Small intestine (tissue), 16 donors: ENCODE measurements at places on chromosomes 4 and X. TPM values are rescaled to one million over a fixed set of nuclear protein-coding genes. Genes with fewer than 3 reads are reported as not detected.

DNA sequence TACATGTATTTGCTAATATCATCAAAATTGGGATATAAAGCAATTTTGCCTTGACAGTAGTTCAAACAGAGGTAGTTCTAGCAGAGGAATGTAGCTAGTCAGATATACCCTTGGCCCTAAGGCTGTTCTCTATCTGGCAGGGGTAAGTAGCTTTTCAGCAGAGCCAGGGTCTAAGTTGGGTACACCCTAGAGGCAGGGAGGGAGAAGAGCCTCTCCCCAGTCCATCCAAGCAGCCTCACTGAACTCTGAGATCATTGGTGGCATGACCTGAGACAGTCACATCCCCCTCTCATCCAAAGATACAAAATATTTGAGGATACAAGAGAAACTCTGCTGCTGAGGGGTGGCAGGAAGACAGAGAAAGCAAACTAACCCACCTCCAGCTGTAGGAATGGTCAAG lies 343.7 kb downstream of the DHX15 start:
- no peak for DNase-seq

DNA sequence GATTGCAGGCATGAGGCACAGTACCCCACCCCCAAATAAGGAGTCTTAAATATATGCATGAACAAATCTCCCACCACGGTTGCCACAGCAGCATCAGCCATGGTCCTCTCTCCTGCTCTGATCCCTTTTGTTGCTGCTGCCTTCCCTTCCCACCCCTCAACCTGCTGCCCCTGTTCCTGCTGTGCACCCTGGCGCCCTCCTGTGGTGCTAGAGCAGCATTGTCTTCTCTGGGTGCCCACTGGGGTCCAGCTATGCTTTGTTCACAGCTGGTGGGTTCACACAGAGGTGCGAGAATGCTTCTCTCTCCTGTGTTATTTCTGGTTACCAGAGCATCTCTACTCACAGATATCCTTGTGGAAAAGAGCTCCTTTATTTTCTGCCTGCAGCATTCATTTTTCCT lies 116.2 kb downstream of the GATB start:
- peak; percentile 5 for DNase-seq

GRCh38 chrX:148500423-148501385 lies at the start of gene AFF2:
Gene AFF2, plus strand, starts transcription at chrX:148500617. Its CDS starts 481 bp downstream, at chrX:148501098.
- peak; percentile 42 for DNase-seq

DNA sequence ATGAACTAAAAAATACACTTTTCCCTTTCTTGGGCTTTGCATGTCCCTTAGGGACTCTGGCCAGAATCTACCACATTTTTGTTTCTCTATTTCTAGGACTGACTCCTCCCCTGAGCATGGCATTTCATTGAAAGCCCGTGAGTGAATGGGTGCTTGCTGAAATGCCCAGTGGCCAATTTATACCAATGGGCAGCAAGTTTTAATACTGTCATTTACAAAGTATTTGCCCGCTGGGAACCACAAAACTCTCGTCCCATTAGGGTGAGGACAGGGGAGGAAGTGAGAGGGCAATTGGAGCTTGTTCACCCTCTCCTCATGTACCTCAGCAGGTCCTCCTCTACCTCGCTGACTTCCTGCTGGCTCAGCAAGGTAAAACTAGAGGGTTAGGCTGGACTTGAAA lies 1.1 kb downstream of the SRPX2 start:
- DNase-seq, result no peak

The NEK1 gene
- polyA plus RNA-seq, result 2.7 TPM
